H1 (cell line): ENCODE measurements at places on chromosomes 1 and 21. TPM values are rescaled to one million over a fixed set of nuclear protein-coding genes. Genes with fewer than 3 reads are reported as not detected.
A peak's percentile ranks its signal among the peaks of the same experiment; 100 is the strongest.

DNA sequence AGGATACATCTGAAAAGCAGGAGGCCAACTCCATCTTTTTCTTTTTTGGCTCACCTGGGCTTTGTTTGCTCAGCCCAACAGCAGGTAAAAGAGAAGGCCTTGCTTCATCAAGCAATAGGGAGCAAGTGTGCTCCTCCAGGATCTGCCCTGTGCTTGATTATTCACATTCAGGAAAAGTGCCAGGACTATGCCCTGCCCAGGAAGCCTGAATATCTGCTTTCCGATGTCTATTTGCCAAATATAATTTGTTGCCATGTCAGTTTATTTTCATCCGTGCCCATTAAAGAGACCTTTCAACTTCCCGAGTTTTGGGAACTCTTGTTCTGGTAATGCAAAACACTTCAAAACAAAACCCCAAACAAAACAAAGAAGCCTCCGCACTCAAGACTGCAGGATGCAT is 185.3 kb downstream of the CDC7 start:
- no peak overlapping the region for H3K4me3 ChIP-seq
- no peak overlapping the region for H3K27ac ChIP-seq
- H3K36me3 ChIP-seq: no peaks in the 10 kb centered on the region
- H3K27me3 ChIP-seq: no peaks in the 10 kb centered on the region
- no peak for DNase-seq

DNA sequence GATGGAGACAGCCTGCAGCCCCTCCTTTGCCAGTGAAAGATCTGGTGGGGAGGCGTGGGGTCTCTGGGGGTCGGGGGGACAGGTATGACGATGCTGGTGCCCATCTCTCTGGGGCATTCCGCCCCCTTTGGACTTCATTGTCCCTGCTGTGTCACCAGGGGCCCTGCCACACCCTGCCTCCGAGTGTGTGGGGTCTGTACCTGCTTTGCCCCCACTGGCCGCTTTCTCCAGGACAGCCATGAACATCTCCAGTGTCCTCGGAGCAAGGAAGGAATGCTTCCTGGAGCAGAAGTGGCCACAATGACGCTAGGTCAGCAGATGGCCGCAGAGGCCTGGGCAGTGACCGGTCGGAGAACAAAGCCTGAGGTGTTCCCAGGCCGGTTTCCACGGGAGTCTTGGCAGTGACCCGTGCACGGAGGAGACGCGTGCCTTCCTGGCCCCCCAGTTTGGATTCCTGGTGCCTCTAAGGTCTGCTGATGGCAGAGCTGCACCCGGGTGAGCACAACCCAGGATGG is 18.6 kb upstream of the TRAPPC10 start:
- H3K36me3 ChIP-seq: no peaks in the 10 kb centered on the region
- no peak overlapping the region for H3K27ac ChIP-seq
- H3K27me3 ChIP-seq: no peaks in the 10 kb centered on the region
- no peak overlapping the region for H3K4me3 ChIP-seq

- no peaks in the 10 kb centered on the region for H3K36me3 ChIP-seq
- H3K4me1 ChIP-seq: no peaks in the 10 kb centered on the region
- H3K4me3 ChIP-seq: no peak overlapping the region
- no peak for DNase-seq
- no peaks in the 10 kb centered on the region for H3K27me3 ChIP-seq
Observed at GRCh38 chr1:39063775-39064174, 37.6 kb downstream of the NDUFS5 start.

DNA sequence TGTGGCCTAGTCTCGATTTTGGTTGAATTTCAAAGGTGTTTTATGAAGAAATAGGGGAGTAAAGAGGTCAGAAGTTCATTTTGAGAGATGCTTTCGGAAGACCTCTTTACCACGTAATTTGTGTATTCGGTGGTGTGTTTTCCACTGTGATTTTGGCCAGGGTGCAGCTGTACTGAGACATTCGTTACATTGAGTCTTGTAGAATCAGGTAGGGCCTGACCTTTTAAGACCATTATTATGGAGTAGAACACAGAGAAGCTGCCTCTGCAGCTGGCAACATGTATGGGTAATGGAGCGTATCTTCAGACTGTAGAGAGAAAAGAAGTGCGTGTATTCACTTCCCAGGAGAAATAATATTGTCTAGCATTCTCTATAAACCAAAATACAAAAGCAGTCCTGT is 326.5 kb downstream of the PDE4B start:
- no peaks in the 10 kb centered on the region for H3K4me1 ChIP-seq
- no peaks in the 10 kb centered on the region for H3K27me3 ChIP-seq
- no peak overlapping the region for H3K27ac ChIP-seq

GRCh38 chr1:112817555-112818373 is 102.6 kb upstream of the PPM1J start:
- peaks cover 26% of the 10 kb centered on the region for H3K4me1 ChIP-seq
- H3K27me3 ChIP-seq: no peaks in the 10 kb centered on the region
- no peaks in the 10 kb centered on the region for H3K36me3 ChIP-seq
- H3K4me3 ChIP-seq: no peak overlapping the region
- peak; percentile 99 for DNase-seq

- H3K4me1 ChIP-seq: no peaks in the 10 kb centered on the region
- H3K27ac ChIP-seq: no peak overlapping the region
- no peaks in the 10 kb centered on the region for H3K27me3 ChIP-seq
- H3K36me3 ChIP-seq: no peaks in the 10 kb centered on the region
- no peak overlapping the region for H3K4me3 ChIP-seq
Observed at GRCh38 chr1:170680428-170680827, 16.5 kb downstream of the PRRX1 start.

DNA sequence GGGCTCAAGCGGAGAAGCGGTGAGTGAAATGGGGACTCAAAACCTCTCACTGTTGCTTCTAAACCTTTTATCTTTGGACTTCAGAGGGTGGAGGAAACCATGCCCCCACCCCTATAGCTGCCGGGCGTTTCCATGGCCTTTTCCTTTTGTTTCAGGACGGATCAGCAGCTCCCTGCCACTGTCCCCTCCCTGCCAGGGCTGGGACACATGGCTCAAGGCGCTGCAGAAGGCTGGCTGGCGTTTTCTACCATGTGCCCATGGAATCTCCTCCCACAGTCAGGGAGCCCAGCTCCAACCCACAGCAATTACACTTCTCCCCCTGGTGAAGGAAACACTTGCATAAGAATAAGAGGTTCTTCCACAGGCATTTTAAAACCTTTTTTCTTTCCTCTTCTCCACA is 812.7 kb downstream of the PLA2G4A start:
- H3K36me3 ChIP-seq: no peaks in the 10 kb centered on the region
- H3K4me3 ChIP-seq: peak overlapping the region; percentile 42
- H3K27ac ChIP-seq: peak overlapping the region; percentile 50; the same call in 1 of the 2 replicates
- DNase-seq: no peak
- peaks cover 3% of the 10 kb centered on the region; the same call in 1 of the 2 replicates for H3K4me1 ChIP-seq

DNA sequence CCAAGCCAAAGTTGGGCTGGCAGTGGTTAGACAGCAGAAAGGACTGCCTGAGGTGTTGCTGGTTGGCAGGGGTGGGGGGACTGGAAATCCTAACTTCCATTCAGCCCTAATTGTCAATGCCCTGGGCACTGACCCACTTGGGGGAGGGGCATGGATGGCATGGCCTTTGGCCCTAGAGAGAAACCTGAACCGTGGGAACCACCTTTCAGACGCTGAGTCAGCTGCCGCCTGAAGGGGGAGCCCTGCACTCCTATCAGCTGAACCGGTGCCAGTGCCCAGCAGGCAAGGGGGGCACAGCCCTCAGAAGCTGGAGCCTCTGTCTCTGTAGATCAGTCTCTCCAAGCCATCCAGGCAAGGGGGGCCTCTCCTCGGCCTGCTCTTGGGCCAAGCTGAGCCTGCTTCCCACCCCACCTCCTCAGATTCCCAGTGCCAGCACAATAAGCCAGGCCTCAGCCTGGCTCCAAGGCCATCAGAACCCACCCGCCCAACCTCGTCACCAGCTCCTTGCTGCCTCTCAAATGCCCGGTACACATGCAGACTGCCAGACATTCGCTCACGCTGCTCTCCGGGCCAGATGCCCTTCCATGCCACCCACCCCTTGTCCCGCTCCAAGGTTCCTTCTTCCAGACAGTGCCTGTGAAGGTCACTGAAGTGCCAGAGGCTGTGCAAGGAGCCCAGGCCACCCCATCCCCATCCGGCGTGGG is 11.6 kb downstream of the TINAGL1 start:
- peak; percentile 91 for DNase-seq
- H3K27me3 ChIP-seq: peaks cover 11% of the 10 kb centered on the region
- no peak overlapping the region for H3K27ac ChIP-seq

GRCh38 chr1:161929137-161929536 is 94.5 kb downstream of the OLFML2B start:
- H3K36me3 ChIP-seq: no peaks in the 10 kb centered on the region
- DNase-seq: no peak
- no peak overlapping the region for H3K27ac ChIP-seq
- no peaks in the 10 kb centered on the region for H3K4me1 ChIP-seq
- H3K27me3 ChIP-seq: no peaks in the 10 kb centered on the region
- no peak overlapping the region for H3K4me3 ChIP-seq

- H3K27ac ChIP-seq: no peak overlapping the region
- no peak for DNase-seq
- no peaks in the 10 kb centered on the region for H3K36me3 ChIP-seq
- no peaks in the 10 kb centered on the region for H3K4me1 ChIP-seq
- no peak overlapping the region for H3K4me3 ChIP-seq
Observed at GRCh38 chr21:41605178-41605933, 97.4 kb upstream of the TMPRSS2 start.

IGSF21 gene
- 22.5 and 37.6 TPM in 2 replicates for polyA plus RNA-seq

SETD4 gene
- polyA plus RNA-seq: 17.0 and 20.1 TPM in 2 replicates

CELA2A gene
- polyA plus RNA-seq: not detected in 2 replicates
